ENCODE measurements at places on chromosomes 2 and 18.

DNA sequence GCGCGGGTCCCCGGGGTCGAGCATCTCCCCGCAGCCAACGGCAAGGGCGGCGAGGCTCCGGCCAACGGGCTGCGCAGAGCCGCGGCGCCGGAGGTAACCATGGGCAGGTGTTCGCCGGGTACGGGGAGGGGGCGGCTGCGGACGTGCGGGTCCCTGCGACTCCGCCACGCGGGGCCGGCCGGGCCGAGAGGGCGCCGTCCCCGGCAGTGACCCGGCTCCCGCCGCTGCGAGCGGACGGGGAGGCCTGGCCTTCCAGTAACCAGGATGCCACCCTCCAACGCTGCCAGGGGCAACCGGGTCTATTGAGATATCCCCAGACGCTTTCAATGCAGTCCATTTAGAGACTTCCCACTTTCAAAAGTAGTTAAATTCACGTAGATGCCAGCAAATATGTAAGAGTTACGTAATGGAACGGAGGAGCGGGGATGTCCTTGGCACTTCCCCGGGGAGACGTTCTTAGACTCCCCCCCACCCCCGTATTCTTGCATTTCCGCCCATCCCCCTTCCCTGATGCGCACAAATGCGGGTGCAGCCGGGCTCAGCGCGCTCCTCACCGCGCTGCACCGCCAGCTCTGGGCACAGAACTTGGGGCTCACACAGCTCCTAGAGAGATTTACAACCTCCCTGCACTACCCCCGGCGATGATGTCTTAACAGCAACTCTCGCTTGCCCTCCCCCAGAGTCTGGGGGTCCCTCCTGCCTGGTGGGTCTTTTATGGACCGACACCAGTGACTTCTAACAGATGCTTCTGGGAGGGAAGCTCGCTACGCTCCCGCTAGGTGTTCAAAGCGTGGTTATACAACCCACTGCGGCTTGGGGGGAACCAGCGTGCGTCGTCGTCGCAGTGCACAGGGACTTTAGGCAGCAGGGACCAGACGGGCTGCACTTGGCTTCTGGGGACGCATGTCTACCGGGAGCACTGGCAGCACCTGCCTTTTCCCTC, 657 bp downstream of the SGPP2 start:
- no peak for DNase-seq

GRCh38 chr2:72929010-72929409, 11.7 kb downstream of the EMX1 start:
- DNase-seq, result no peak

- DNase-seq, result no peak
These were observed 136.2 kb downstream of the PXDN start for GRCh38 chr2:1607971-1608688.

GRCh38 chr2:190683802-190684201, 34.9 kb downstream of the NAB1 start:
- no peak for DNase-seq

- no peak for DNase-seq
These were observed 1494.7 kb upstream of the NXPH2 start for GRCh38 chr2:140274891-140275290.

DNA sequence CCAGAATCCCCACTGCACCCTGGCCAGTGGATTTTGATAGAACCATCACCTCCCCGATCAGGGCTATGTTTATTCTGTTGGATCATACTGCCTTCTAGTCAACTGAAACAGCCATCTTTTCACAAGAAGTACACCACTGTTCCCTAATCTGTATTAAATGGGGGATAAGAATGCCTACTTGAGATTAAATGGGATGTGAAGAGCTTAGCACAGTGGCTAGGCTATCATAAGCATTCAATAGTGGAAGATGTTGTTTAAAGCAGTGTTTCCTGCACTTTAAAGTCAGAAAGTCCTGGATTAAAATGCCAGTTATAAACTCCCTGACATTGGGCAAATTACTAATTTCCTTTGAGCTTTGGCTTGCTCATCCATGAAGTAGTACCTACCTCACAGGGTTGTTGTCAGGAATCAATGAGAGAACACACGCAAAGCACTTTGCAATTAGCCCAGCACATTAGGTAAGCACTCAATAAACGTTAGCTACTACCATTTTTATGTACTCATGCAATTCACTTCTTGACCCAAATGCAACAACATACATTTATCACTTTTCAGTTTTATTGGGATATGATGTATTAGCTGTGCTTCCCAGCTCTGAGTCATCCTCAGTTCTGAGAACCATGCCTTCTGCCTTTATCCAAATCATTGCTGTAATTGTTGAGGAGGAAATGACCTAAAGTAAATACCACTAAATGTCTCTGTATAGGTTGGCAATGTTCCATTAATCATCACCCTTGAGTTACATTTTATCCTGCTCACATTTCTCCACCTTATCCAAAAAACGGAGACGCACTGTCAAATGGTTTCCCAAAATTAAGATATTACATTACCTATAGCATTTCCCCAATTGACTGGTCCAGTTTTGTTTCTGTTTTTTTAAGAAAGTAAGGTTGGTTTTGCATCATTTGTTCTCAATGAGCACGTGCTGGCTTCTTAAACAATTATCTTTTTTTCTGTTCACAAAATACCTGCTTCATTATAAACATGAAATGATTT, 2.1 kb downstream of the TMEM247 start:
- no peak for DNase-seq

DNA sequence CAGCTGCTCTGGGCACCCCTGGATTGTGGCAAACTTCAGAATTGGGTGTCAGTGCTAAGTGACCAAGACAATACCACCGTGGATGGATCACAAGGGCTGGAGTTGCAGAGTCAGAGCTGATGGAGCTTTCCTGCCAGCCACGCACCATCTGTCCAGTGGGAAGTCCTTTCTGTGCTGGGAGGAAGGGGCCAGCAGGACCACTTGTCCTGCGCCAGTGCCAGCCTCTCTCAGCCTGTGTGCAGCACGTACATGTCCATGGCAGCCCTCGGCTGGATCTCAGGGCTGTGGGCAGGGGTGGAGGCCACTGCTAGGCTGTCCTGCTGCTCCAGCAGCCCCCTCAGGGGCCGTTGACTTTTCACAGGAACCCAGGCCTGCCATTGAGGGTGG, 33.3 kb downstream of the RAB31 start:
- no peak for DNase-seq

DNA sequence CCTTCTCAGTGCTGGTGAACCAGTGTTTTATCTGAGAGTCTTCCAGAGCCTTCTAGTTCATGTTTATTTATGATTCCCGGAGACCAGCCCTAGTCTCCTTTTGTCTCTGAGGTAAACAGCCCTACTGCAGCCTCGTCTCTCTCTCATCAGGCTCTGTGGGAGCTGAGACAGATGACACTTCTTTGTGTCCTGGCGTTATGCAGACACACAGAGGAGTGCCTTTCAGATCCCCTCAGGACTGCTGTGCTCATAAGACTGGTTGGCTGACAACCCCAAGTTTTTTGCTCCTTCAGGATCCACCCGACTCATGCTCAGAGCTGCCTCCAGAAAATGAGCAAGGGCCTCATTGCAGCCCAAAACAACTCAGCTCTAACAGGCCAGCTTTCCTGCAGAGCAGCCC, 523.8 kb upstream of the SPHKAP start:
- DNase-seq, result no peak

GRCh38 chr2:10238396-10238795, 64.3 kb upstream of the HPCAL1 start:
- no peak for DNase-seq

GRCh38 chr2:200604571-200605255, 18.9 kb downstream of the AOX1 start:
- DNase-seq, result no peak

DNA sequence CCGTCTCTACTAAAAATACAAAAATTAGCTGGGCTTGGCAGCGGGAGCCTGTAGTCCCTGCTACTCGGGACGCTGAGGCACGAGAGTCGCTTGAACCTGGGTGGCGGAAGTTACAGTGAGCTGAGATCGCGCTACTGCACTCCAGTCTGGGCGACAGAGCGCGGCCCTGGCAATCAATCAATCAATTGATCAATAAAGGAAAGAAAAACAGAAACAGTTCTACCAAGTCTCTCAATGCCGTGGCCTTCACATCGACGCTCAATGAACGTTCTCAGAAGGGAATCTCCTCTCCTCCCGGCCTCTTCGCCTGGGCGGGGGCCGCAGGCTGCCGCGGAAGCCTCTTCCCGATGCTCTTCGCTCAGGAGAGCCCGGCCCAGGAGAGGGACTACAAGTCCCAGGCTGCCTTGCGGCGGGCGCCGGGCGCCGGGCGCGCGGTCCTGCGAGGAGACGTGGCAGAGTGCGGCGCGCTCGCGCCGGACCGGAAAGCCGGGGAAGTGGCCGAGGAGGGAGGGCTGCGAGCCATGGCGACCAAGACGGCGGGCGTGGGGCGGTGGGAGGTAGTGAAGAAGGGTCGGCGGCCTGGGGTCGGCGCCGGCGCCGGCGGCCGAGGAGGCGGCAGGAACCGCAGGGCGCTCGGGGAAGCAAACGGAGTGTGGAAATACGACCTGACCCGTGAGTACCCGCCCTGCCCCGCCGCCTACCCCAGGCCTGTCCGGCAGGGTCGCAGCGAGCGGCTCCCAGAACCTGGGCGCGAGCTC, at the start of gene TMEM214:
TSS of gene TMEM214 (plus strand) at position 471 of the 758 bp plus-strand sequence. CDS start at position 522, 51 bp downstream.
- DNase-seq, result peak; percentile 65

GRCh38 chr2:199278099-199278498, 179.6 kb downstream of the SATB2 start:
- DNase-seq, result no peak

GRCh38 chr2:37713258-37713700, 41.8 kb upstream of the CDC42EP3 start:
- DNase-seq, result no peak

DNA sequence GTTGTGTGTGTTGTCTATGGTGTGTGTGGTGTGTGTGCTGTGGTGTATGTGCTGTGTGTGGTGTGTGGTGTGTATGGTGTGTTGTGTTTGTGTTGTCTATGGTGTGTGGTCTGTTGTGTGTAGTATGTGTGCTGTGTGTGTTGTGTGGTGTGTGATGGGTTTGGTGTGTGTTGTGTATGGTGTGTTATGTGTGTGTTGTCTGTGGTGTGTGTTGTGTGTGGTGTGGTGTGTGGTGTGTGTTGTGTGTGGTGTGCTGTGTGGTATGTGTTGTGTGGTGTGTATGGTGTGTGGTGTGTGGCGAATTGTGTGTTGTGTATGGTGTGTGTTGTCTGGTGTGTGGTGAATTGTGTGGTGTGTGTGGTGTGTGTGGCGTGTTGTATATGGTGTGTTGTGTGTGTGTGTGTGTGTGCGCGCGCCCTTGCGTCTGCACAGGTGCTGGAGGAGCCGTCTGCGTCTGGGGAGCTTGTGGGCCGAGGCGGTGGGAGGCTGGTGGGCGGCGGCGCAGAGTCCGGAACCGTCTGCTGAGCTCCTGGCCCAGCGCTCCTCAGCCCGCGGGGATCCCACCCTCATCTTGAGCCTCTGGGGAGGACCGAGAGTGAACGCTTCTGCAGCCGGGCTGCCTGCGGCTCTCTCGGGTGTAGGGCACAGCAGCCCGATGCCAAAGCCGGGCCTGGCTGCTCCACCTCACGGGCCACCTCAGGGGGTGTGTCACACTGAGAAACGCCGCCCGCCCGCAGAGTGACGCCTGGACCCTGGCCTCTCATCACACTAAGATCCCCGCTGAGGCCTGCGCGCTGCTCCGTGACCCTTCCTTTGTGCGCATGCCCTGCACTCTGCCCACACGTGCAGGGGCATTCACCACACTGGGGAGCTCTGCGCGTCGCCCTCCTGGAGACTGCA, 8.8 kb upstream of the ADI1 start:
- no peak for DNase-seq

- no peak for DNase-seq
These were observed 310.1 kb downstream of the MYCN start for GRCh38 chr2:16250466-16250865.

DNA sequence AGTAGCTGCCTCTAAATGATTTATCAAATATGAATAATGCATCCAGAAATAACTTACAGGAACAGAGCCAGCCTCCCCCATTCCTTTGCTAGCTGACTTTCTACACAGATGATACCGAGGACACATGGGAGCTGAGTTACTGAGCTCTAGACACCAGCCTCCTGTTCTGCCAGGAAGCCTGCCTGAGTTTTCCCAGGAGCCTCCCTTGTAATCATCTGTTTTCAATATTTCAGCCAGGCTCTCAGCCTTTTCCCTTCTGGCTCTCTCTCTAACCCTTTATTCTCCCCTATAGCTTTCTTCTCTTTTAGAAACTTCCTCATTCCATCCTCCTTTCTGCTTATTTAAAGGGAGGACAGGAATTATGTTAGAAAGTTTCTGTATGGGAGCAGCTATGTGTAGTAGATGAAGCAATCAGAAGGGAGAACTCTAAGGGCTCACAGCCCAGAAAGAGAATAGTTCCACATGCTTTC, 911.6 kb downstream of the TDRD15 start:
- DNase-seq, result no peak

DNA sequence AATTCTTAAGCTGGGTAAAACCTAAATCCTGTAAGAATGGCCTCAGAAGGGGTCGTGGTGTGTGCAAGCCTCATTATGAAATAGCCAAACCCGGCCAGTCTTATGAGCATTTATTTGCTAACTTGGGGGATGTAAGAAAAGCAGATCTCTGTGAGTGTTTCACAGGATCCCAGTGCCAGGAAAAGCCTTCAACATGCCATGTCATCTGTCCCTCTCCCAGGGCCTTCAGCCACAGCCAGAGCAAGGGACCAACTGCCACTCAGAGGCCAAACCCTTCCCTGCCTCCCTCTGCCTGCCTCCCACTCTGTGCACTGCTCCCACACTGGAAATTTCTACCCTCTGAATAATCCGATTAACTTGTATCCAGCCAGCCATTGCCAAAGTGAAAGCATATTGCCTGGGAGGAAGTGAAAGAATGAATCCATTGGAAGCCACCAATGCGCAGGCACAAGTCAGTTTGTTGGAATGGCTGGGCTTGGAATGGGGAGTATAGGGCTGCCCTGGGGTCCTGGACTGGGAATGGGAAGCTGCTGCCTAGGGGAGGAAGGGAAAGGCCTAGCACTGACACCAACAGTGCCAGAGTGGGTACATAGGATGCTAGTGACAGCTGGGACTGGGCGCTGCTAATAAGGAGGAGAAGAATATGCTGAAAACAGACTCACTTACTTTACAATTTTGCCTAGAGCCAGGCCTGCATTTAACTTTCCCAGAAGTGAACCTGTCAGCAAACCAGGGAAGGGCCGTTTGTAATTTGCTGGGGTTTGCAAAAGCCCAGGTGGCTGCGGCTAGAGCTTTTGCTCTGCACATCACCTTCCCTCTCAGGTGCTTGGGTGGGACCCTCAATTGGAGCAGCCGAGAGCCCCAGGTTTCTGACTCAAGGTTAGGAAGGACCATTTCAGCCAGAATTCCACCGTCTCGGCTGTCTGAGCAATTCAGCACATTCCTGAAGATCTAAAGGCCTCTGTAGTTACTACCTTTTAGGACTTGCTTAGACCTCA, 146.6 kb upstream of the NCK2 start:
- no peak for DNase-seq

- DNase-seq, result no peak
These were observed 3.7 kb upstream of the KLHL14 start for GRCh38 chr18:32776561-32776960.
